ENCODE measurements at places on chromosomes 11 and 22. TPM values are rescaled to one million over a fixed set of nuclear protein-coding genes. Genes with fewer than 3 reads are reported as not detected.

BTBD18 gene
- total RNA-seq = not detected

RAB1B gene
- 75.9 TPM for total RNA-seq

TENM4 gene
- under 0.01 TPM for total RNA-seq

NXPE2 gene
- not detected for total RNA-seq

BIRC3 gene
- total RNA-seq = 1.7 TPM

IL17REL gene
- not detected for total RNA-seq

MMP10 gene
- total RNA-seq = 11.1 TPM

VSIG10L2 gene
- not detected for total RNA-seq

MMP11 gene
- 8.6 TPM for total RNA-seq

CLDN5 gene
- total RNA-seq = 857 TPM

PACS1 gene
- total RNA-seq = 18.6 TPM

CXCR5 gene
- not detected for total RNA-seq

TIMP3 gene
- 10.5 TPM for total RNA-seq

OR52N4 gene
- total RNA-seq = not detected

GLYATL1 gene
- not detected for total RNA-seq

MOV10L1 gene
- 20.4 TPM for total RNA-seq

LRRC10B gene
- total RNA-seq = not detected

MFNG gene
- total RNA-seq = 73.4 TPM

OR8G1 gene
- total RNA-seq = not detected

CHRDL2 gene
- total RNA-seq = not detected

MPZL2 gene
- total RNA-seq = 118 TPM

OR5B21 gene
- not detected for total RNA-seq

Data from endothelial cell of coronary artery (primary cell).